ENCODE measurements at places on chromosomes 1 and 21. TPM values are rescaled to one million over a fixed set of nuclear protein-coding genes. Genes with fewer than 3 reads are reported as not detected.
A peak's percentile ranks its signal among the peaks of the same experiment; 100 is the strongest.

- no peaks in the 10 kb centered on the region for H3K27me3 ChIP-seq
- no peak for DNase-seq
- peaks cover 23% of the 10 kb centered on the region for H3K4me1 ChIP-seq
- H3K27ac ChIP-seq, result no peak overlapping the region
Observed at GRCh38 chr1:174200746-174201145, 41.4 kb downstream of the RABGAP1L start.

The FNDC5 gene
- total RNA-seq, result 1.4 TPM

DNA sequence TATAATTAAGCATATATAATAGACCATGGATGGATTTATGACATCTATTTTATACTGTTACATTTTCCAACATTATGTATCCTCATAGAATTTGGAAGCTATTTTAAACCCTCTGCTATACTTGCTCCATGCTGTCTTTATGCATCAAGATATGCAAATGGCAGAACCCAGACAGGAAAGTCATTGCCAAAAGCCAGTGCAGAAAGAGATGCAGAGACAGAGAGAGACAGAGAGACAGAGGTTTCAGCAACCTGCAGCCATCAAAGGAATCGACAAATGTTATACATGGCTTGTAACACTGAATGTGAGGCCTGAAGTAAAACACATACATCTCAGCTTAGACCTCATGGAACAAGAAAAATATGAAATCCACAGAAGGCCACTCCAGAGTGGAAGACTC lies 7.5 kb upstream of the PTPRC start:
- peaks cover 42% of the 10 kb centered on the region for H3K4me1 ChIP-seq
- H3K27me3 ChIP-seq, result no peaks in the 10 kb centered on the region
- no peak overlapping the region for H3K27ac ChIP-seq
- peaks cover 32% of the 10 kb centered on the region for H3K36me3 ChIP-seq
- no peak overlapping the region for H3K4me3 ChIP-seq

The LAMB3 gene
- 8.2 TPM for total RNA-seq

DNA sequence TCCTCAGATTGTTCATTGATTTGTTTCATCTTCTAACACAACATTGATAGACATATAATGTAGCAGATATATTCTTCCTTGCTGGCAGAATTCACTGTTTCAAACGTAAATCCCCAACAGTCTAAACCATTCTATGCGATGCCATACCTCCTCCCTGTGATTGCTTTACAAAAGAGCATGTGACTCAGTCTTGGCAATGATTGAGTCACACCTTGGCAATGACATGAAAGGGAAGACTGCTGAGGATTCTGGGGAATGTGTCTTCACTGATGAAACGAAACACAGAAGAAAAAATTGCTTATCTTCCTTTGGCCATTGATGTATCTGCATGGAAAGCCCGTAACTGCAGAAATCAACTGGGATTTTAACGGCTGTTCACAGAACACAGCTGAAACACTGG lies 409.6 kb upstream of the ZRANB2 start:
- H3K36me3 ChIP-seq, result no peaks in the 10 kb centered on the region
- no peak for DNase-seq
- peaks cover 26% of the 10 kb centered on the region for H3K4me1 ChIP-seq
- no peak overlapping the region for H3K4me3 ChIP-seq
- H3K27ac ChIP-seq, result no peak overlapping the region

GRCh38 chr1:205554026-205554811 lies 49.8 kb downstream of the CDK18 start:
- H3K4me3 ChIP-seq, result no peak overlapping the region
- no peak for DNase-seq
- no peaks in the 10 kb centered on the region for H3K4me1 ChIP-seq
- H3K27ac ChIP-seq, result no peak overlapping the region

DNA sequence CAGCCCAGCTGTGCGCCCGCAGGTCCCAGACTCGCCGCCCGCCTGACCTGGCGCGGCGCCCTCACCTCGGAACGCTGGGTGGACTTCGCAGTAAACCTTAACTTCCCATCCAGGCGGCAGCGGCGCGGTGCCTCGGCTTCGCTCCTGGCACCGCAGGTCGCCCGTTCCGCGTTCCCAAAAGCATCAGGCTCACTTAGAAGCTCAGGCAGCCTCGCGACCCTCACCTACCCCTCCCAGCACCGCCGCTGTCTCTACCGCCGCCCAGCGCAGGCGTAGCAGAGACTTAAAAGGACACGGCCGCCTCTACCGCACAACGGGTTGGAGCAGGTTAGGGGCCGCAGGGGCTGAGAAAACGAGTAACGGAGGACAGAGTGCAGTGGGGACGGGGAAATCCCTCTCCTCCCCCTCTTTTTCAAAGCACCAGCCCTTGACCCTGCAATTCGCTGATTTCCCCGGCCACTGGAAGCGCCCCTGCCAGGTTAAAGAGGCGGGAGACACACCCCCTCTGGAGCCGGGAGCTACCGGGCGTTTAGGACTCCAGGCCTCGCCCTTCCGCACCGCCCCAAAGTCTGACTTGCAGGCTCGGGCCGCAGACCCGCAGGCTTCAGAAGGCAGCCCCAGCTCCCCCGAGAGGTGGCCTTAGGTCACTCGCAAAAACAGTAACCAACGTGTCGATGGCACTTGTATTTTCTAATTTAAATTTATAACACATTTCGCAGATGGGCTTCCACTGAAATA lies 328.5 kb downstream of the FAM72C start:
- H3K27ac ChIP-seq, result no peak overlapping the region
- no peaks in the 10 kb centered on the region for H3K4me1 ChIP-seq
- DNase-seq, result no peak

- peaks cover 11% of the 10 kb centered on the region for H3K4me1 ChIP-seq
- H3K4me3 ChIP-seq, result no peak overlapping the region
- no peak overlapping the region for H3K27ac ChIP-seq
- peaks cover 12% of the 10 kb centered on the region for H3K27me3 ChIP-seq
Observed at GRCh38 chr1:167099851-167100250, 6.0 kb downstream of the STYXL2 start.

The GBP5 gene
- total RNA-seq, result not detected

DNA sequence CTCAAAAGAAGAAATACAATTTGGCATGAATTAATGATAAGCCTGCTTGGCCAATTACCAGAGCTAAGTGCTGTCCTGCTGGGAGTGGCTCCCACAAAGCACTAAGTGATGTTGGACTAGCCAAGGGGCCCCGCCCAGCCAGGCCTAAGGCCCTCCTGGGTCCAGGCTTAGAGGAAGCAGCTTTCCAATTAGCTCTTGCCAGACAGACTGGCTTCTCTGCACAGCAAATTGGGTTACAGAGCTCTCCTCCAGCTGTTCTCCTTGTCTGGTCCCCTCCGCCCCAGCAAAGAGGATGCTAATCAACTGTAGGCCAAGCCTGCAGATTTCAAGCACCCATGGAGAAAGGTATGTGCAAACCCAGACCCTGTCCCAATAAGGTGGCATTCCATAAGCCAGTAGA lies 151.9 kb downstream of the DMRTA2 start:
- H3K4me3 ChIP-seq, result no peak overlapping the region
- H3K36me3 ChIP-seq, result no peaks in the 10 kb centered on the region
- no peak overlapping the region for H3K27ac ChIP-seq

The HRNR gene
- not detected for total RNA-seq

The LCE1A gene
- not detected for total RNA-seq

- peak overlapping the region; percentile 76 for H3K4me3 ChIP-seq
- H3K27ac ChIP-seq, result no peak overlapping the region
- peaks cover 2% of the 10 kb centered on the region for H3K27me3 ChIP-seq
- DNase-seq, result no peak
- peaks cover 35% of the 10 kb centered on the region for H3K4me1 ChIP-seq
Observed at GRCh38 chr1:52368383-52369172, 2.6 kb upstream of the CC2D1B start.

DNA sequence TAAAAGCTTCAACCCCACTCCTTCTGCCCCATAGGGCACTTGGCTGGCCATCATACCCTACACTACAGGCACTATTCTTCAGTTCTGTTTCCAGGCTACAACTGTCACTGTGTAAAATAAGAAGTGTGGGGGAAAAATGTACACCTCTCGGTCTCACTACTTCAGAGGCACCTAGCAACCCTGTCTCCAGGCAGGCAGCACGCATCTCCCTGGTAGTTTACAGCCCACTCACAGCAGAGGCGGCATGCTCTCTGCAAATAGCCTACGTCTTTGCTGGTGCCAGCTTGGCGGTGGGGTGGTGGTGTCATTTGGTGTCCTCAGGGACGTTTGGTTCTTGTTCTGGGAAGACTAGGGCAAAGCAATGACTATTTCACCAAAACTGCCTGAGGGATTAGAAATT lies 48.2 kb upstream of the BTG3 start:
- DNase-seq, result no peak
- H3K4me3 ChIP-seq, result no peak overlapping the region
- H3K4me1 ChIP-seq, result no peaks in the 10 kb centered on the region
- no peaks in the 10 kb centered on the region for H3K36me3 ChIP-seq

GRCh38 chr1:164912290-164912689 lies 353.3 kb downstream of the PBX1 start:
- no peak overlapping the region for H3K27ac ChIP-seq
- peaks cover 11% of the 10 kb centered on the region for H3K27me3 ChIP-seq
- no peaks in the 10 kb centered on the region for H3K36me3 ChIP-seq
- DNase-seq, result no peak

GRCh38 chr1:29842130-29842529 lies 605.8 kb downstream of the PTPRU start:
- no peaks in the 10 kb centered on the region for H3K4me1 ChIP-seq
- no peaks in the 10 kb centered on the region for H3K27me3 ChIP-seq
- no peak for DNase-seq
- no peaks in the 10 kb centered on the region for H3K36me3 ChIP-seq

The LRP8 gene
- total RNA-seq, result 6.3 TPM

GRCh38 chr1:41792485-41792770 lies 126.3 kb downstream of the HIVEP3 start:
- peaks cover 2% of the 10 kb centered on the region for H3K27me3 ChIP-seq
- DNase-seq, result no peak
- H3K4me1 ChIP-seq, result peaks cover 22% of the 10 kb centered on the region

The PLK3 gene
- total RNA-seq, result 43.9 TPM

DNA sequence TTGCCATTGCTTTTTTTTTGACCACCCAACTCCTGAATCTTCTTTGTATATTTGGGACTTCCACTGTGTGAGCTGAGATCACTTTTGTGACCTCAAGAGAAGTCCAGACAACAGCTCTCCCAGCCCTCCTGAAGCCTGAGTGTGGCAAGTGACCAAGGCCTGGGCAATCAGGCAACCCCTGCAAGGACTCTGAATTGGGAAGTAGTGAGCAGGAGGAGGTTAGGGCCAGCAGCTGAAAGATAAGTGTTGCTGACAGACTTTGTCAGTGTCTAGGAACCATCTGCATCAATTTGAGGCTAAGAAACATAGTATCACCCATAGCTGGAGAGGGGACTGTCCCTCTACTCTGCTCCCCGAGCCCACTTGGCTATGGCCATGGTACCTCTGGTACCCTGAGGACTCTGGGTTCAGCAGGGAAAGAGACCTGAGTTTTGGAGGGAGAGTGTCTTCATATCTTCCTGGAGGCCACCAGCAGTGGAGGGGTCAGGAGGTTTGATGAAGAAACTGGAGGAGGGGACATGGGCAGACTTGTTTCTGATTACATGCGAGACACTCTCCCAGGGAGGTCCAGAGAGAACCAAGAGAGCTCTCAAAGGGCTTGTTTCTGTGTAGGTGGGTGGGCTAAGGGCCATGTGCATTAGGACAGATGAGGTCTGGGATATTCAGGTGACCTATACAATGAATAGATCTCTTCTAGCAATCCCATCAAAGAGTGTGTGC lies 147.0 kb upstream of the DNAH14 start:
- H3K4me1 ChIP-seq, result peaks cover 31% of the 10 kb centered on the region
- DNase-seq, result no peak
- no peaks in the 10 kb centered on the region for H3K36me3 ChIP-seq
- no peak overlapping the region for H3K27ac ChIP-seq
- H3K4me3 ChIP-seq, result no peak overlapping the region

The C1orf87 gene
- not detected for total RNA-seq

DNA sequence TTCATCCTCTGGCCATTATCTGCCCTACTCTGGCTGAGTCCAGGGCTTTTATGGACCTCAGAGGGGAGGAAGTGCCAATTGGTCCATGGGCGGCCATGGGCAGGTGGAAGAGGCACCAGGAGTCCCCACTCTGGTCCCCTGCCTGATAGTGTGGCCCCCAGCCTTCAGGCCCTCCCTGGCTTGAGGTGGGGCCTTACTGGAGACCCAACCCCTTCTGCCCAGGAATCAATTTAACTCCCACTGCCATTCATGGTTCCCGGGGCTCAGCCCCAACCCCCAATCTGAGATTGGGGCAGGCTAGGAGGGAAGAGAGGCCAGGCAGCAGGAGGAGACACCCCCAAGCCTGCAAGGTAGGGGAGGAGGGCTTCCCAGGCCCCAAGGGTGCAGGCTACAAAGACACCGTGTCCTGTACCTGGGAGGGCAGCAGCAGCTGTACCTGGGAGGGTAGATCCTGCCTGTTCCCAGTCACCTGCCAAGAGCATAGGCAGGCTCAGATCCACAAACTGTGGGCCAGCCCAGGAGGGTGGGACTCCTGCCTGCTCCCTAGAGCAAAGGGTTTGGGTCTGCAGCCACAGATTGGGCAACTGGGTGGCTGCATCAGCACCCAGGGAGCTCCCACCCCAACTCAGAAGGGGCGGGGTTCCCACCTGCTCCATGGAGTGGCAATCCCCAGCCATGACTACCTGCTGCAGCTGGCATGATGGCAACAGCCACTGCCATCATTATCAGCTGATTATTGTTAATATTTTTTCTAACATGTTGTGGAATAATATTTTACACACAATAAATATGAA lies 1044.1 kb upstream of the B3GALT2 start:
- H3K36me3 ChIP-seq, result no peaks in the 10 kb centered on the region
- no peak overlapping the region for H3K27ac ChIP-seq
- no peak for DNase-seq
- H3K4me3 ChIP-seq, result no peak overlapping the region
- peaks cover 12% of the 10 kb centered on the region for H3K4me1 ChIP-seq

- no peaks in the 10 kb centered on the region for H3K4me1 ChIP-seq
- H3K27ac ChIP-seq, result no peak overlapping the region
- no peak for DNase-seq
Observed at GRCh38 chr21:44425307-44425894, 29.9 kb upstream of the LRRC3 start.

- DNase-seq, result no peak
- no peaks in the 10 kb centered on the region for H3K4me1 ChIP-seq
- H3K36me3 ChIP-seq, result no peaks in the 10 kb centered on the region
- H3K27ac ChIP-seq, result no peak overlapping the region
Observed at GRCh38 chr1:64703600-64703999, 41.3 kb upstream of the RAVER2 start.

GRCh38 chr1:203555076-203555475 lies 61.1 kb downstream of the OPTC start:
- peak overlapping the region; percentile 99 for H3K27ac ChIP-seq
- no peaks in the 10 kb centered on the region for H3K36me3 ChIP-seq
- peaks cover 79% of the 10 kb centered on the region for H3K4me1 ChIP-seq
- no peak for DNase-seq
- H3K27me3 ChIP-seq, result peaks cover 1% of the 10 kb centered on the region
- H3K4me3 ChIP-seq, result peak overlapping the region; percentile 84

- H3K27me3 ChIP-seq, result peaks cover 1% of the 10 kb centered on the region
- DNase-seq, result peak; percentile 75
- peaks cover 21% of the 10 kb centered on the region for H3K36me3 ChIP-seq
- peak within 1 kb of the TSS; percentile 97 for H3K4me3 ChIP-seq
- H3K4me1 ChIP-seq, result peaks cover 59% of the 10 kb centered on the region
Observed at GRCh38 chr1:19485362-19486187, at the start of gene CAPZB. Gene CAPZB (minus strand): TSS chr1:19485539. CDS start chr1:19485438, 101 bp downstream.

The OR10Z1 gene
- total RNA-seq, result not detected
